GM23338 (cell line): ENCODE measurements at places on chromosomes 13 and 19. TPM values are rescaled to one million over a fixed set of nuclear protein-coding genes. Genes with fewer than 3 reads are reported as not detected.

GRCh38 chr13:79779761-79780160 lies 298.8 kb downstream of the NDFIP2 start:
- no peak for DNase-seq

GRCh38 chr19:38718747-38719543 lies 25.3 kb downstream of the CAPN12 start:
- DNase-seq = peak; percentile 74

The TJP3 gene
- 19.8 and 23.9 TPM in 2 replicates for total RNA-seq

DNA sequence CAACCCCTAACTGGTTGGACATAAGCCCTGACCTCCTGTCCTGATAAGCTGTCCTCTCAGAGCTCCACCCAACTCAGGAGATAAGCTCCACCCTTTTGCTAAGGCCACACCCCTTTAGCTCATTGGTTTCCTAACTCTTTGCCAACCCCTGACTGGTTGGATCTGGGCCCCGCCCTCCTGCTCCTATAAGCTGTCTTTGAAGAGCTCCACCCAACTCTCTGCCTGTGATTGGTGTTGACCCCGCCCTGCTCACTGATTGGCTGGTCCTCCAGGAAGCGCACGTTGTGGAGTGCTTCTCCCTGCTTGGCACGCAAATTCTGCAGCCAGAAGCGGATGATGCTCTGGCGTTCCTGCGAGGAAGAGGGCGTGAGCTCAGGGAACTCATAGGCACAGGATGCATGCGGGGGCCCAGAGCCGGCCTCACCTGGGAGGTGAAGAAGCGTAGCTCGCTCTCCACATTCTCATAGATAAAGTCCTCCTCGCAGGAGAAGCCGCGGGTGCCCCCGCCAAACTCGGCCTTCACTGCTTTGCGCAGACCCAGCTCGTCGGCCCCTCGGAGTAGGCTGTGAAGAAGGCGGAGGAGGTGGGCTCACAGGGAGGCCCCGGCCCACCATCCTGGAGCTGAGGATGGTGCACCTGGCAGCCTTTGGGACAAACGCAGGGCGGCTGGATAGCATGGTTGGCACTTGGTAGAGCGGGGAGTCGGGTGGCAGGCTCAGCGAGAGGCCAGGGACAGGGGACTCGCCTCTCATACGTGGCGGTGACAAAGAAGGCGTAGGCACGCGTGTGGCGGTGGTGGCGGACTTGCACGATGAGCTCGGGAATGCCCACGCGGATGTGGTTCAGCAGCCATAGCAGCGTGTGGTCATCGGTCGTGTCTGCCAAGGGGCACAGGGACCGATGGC lies 1.7 kb downstream of the ANO8 start:
- DNase-seq = peak; percentile 94

- no peak for DNase-seq
Measured at GRCh38 chr13:42181381-42181953, 90.5 kb upstream of the AKAP11 start.

DNA sequence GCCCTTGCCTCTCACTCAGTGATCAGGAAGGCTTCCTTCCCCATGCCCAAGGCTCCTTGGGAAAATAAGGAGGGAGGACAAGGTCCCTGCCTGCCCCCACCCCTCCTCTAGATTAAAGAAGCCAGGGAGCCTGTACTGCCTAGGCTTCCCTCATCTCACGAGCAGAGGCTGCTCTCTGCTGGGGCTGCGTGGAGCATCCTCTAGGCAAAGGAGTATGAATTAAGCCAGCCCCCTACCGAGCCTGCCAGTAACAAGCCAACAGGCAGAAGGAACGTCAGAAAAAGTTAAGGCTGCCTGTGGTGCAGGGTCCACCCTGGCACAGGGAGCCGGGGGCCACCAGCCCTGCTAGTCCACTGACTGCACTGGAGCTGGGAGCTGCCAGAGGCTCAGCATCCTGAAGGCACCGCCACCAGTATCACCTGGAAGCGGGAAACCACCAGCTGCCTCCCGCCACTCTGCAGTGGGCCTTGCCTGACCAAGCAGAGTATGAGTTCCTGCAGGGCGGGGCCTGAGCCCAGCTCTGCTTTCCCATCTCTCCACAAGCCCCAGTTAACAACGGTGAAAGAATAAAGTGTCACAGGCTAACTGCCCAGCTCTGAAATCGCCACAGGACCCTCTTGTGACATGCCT lies 6.8 kb downstream of the NAPA start:
- peak; percentile 36 for DNase-seq

DNA sequence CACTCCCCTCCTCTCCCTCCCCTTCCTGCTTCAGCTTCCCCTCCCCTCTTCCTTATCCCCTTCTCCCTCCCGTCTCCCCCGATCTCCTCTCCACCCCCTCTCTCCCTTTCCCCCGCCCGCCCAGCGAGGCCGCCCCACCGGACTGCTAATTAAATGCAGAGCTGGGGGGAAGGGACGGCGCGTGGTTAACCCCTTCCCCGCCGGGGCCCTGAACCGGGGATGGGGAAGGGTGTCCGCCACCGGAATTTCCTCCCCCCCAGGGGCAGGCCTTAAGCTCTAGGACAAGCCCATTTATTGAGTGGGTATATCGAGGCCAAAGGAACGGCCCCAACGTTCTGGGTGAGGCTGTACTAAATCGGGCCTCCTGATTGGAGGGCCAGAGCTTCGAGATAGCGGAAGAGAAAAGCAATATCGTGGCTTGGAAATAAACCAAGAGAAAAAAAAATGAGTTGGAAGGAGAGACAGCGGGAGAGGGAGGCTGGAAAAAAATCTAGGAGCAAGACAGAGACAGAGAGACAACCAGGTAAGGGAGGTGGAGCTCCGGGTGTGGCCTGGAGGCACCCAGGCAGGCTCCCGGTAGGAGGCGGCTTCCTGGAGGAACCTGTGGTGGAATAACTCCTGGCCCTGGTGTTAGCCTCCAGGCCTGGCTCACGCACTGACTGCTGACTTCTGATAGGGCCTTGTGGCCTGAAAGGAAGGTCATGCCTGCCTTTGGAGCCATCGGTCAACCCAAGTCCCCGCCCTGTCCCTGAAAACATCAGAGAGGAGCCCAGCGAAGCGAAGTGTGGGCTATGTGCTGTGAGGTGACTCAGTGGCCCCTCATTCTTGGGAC lies 11.6 kb upstream of the JUND start:
- peak; percentile 97 for DNase-seq

The PROZ gene
- total RNA-seq = not detected in 2 replicates

DNA sequence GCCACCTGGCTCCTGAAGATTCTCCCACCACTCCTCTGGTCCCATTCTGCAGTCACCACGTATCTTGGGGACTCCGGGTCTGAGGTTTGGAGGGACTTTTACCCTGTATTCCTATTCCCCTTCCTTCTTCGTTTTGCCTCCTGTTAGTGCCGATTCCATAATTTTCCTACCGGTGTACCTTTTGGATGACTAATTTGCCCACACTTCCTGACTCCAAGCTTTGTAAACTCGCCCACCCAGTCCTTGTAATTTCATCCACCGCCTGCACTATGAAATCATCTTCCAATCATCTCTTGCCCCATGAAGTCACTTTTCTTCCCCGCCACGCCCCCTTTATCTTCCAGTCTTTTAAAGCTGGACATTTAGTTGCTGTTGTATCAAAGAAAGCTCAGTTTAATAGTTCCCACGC lies 572 bp downstream of the UCHL3 start:
- DNase-seq = peak; percentile 23

The KLHL1 gene
- total RNA-seq = not detected in 2 replicates

GRCh38 chr13:73967397-73968165 lies 166.6 kb downstream of the KLF12 start:
- no peak for DNase-seq

- DNase-seq = peak; percentile 37
Measured at GRCh38 chr19:33705090-33705847, 83.5 kb downstream of the CHST8 start.

DNA sequence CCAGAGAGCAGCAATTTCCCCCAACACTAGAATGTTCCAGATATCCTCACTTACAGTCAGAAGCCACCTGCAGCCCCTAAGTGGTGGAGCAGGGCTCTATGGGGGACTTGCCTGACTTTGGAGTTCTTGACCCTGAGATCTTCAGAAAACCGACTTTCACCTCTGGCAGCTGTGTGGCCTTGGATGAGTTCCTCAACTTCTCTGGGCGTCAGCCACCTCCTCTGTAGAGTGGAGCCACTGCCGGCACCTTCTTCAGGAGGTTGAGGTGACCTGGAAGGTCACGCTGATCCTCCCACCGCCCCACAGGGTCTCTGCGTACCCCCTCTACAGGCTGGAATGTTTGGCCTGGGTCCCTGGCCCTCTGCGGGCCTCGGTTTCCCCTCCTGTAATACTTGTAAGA lies 7.1 kb upstream of the FUT5 start:
- DNase-seq = no peak

The POLRMT gene
- total RNA-seq = 120 and 148 TPM in 2 replicates

DNA sequence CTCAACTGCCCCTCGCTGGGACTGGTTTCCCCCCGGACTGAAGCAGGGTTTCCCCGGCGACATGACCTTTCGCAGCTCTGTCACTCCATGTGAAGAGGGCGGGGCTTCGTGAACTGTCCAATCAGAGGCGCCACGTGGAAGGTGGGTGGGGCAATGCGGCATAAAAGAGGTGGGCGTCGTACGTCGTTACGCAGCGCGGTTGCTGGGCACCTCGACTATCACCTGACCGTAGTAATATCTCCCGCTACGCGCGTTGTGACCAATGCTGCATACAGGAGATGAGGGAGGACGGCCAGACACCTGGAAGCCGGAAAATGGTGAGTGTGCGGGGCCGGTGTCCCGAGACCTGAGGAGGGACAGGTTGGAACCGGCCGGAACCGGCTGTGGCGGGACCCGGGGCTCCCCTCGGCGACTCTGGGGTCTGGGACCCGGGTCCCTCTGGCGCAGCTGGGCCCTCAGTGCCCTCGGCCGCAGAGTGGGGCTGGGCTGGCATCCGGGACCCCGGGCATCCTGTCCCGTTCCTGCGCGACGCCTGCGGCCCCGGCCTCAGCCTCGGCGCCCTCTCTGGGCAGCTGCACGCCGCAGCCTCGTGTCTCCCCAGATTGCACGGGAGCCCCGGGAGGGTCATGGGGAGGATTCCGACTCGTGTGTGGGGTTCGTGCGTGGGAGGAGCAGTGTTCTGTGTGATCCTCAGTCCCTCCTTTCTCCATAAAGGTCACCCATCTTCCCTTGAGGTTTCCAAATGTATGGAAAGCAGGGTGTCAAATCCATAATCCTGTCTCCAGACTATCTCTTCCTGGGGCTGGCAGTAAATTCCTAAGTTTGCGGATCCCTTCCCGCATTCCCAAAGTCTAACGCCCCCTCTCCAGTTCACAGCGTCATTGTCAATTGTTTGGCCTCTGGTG lies 32.2 kb downstream of the ZNF136 start:
- peak; percentile 95 for DNase-seq

GRCh38 chr19:17107546-17108452 lies 32.2 kb downstream of the MYO9B start:
- no peak for DNase-seq

The SERTM1 gene
- 1.4 and 1.8 TPM in 2 replicates for total RNA-seq

- no peak for DNase-seq
Measured at GRCh38 chr13:19658831-19659230, 25.4 kb downstream of the MPHOSPH8 start.

The ZNF486 gene
- 37.6 and 38.9 TPM in 2 replicates for total RNA-seq

The NCR1 gene
- total RNA-seq = 0.78 and 2.0 TPM in 2 replicates

The LYPD4 gene
- not detected in 2 replicates for total RNA-seq

The CGB3 gene
- total RNA-seq = not detected in 2 replicates

The CCL25 gene
- total RNA-seq = 0.52 TPM in 1 of 2 replicates, not detected in the other

GRCh38 chr13:59012731-59013130 lies 1151.0 kb downstream of the DIAPH3 start:
- peak; percentile 19 for DNase-seq

DNA sequence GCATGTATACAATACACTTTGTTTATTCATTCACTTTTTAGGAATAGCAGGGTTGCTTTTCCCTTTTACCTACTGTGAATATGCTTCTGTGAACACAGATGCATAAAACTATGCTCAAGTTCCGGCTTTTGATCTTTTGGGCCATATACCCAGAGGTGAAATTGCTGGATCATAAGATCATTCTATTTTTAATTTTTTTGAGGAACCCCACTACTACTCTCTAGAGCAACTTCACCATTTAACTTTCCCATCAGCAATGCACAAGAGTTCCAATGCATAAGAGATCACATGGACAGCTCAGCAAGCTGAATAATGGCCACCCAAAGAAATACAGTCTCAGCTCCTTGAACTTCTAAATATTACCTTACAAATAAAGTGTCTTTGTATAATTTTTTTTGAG lies 17.0 kb upstream of the SIGLEC10 start:
- DNase-seq = no peak

The LGALS14 gene
- not detected in 2 replicates for total RNA-seq

- no peak for DNase-seq
Measured at GRCh38 chr13:23777575-23777870, 111.7 kb downstream of the MIPEP start.

DNA sequence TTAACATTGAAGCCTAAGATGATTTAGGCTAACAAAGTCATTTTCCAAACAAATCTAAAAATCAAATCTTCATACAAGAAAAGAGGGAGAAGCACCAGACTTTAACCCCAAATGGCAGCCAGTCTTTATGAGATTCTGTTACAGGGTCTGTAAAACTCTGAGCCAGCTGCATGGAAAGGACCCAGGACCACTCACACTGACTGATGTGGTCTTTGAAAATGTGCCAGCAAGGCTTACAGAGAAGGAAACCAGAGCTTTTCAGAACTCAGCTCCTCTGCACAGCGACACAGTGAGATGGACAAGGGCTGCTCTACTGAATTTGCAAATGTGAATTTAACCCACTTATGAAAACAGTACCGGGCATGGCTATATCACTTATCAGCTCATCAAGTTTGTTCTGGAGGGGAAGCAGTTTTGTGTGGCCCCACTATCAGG lies 98.8 kb upstream of the SERP2 start:
- no peak for DNase-seq

GRCh38 chr13:48739386-48739964 lies 85.7 kb downstream of the CYSLTR2 start:
- DNase-seq = no peak

- no peak for DNase-seq
Measured at GRCh38 chr13:20274466-20274865, 42.3 kb upstream of the GJB6 start.

The DCUN1D2 gene
- 25.7 and 38.0 TPM in 2 replicates for total RNA-seq

The TUBB4A gene
- 31.1 and 41.7 TPM in 2 replicates for total RNA-seq

DNA sequence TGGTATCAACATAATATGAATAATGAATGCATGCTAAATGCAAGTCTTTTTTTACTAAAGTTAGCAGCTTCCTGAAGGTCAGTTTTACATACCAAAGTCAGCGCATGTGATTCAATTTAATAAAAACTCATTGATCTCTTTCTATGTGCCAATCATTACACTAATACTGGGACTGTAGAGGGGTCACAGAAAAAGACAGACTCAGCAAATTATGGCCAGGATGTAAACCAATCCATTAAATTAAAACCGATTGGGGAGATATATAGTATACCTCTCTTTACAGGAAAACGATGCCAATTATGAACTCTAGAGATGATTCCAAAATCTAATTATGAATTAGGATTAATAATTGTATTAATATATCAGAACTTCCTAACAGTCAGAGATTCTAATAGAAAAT lies 624.4 kb upstream of the PCDH20 start:
- DNase-seq = no peak

GRCh38 chr13:77946522-77946921 lies 27.9 kb upstream of the EDNRB start:
- DNase-seq = no peak

DNA sequence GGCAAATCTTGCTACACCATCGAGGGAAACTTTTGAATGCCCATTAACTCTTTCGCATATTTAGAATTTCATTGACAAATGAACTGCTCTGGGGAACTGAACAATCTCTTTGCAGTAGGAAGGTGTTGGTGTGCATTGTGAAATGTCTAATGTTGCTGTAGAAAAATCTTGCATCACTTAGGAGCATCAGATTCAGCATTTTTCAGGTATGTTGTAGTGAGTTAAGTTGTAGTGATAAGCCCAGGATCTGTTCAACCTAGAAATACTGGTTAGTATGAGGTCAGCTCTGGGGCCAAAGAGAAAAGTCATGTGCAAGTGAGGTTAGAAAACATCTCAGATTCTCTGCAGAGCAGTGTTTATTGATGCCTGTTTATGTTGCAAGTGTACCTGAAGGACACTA lies 4.1 kb downstream of the FRY start:
- no peak for DNase-seq

The LILRA6 gene
- total RNA-seq = not detected in 2 replicates
